ENCODE measurements at places on chromosomes 2 and 18.

- no peak for DNase-seq
Measured at GRCh38 chr2:103292573-103292972, 530.7 kb downstream of the TMEM182 start.

- DNase-seq: no peak
Measured at GRCh38 chr2:64915510-64915900, 73.7 kb upstream of the SLC1A4 start.

DNA sequence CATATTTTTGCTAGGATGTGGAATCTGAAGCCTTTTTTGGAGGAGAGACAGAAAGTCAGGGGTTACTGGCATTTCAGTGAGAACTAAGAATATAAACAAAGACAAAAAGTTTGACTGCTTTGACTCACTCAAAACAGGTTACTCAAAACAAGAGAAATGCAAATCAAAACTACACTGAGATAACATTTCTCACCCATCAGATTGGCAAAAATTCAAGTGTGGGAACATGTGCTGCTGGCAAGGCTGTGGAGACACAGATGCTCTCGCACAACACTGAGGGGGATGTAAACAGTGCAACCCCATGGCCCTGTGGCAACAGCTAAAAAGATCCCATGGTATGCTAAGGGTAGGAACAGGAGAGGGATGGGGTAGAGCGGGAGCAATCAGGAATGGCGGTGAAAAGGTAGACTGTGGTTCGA is 86.6 kb downstream of the DTNB start:
- peak; percentile 56 for DNase-seq

DNA sequence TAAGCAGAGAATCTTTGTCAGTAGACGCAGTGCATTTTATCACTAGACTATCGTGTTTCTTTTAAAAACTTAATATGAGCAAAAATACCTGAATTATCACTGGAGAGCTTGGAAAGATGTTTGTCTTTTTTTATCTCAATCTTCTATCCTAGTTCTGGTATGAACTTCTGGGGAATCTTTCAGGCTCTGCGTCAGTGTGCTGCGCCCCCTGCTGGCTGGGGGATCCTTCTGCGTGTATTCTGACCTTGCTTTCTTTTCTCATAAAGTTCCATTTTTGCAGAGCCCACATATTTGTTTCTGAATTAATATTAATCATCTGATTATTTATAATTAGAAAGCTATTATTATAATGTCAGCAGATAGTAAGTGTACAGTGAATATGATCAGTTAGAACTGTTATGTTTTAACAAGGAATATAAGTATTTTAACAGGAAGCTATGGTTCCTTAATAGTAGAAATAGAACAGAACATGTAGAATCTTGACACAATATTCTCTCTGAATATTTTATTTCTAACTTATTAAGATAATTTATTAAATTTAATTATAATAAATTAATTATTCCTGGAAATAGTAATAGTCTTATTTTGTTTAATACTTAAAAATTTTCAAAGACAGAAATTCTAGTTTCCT is 945.0 kb upstream of the CRIM1 start:
- peak; percentile 62 for DNase-seq

DNA sequence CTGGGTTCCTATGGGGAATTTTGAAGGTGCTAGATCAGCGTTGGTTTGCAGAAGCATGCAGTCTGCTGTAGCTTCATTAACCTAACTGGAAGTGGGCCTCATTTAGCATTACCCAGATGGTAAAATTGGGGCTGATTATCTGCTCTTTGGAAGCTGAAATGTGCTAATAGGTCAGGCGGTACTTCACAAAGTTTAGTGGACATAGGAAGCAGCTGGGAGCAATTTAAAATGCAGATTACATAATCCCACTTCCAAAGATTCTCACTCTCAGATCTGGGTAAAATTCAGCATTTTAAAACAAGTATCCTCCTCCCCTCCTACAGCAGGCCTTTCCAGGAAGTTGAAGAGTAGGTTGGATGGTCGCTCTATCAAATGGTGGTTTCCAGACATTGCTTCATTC is 907.0 kb downstream of the CPS1 start:
- no peak for DNase-seq

DNA sequence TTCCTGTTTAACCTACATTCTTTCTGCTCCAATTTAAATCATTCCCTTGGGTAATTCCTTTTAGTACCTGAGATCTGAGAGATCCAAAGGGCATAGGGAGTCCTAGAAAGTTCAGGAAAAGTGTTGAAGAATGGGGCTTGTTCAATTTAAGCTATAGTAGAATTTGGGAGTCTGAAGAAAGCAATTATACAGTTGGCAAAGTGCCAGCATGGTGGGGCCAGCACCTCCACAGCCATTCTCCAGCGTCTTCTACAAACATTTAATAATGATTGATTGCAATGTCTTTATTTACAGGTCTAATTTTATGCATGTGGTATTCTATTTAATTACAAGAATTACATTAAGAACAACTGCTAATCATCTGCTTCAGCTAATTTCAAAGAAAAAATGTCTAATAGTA is 957.7 kb upstream of the GYPC start:
- no peak for DNase-seq

GRCh38 chr18:58194028-58194427 is 150.0 kb downstream of the NEDD4L start:
- no peak for DNase-seq

DNA sequence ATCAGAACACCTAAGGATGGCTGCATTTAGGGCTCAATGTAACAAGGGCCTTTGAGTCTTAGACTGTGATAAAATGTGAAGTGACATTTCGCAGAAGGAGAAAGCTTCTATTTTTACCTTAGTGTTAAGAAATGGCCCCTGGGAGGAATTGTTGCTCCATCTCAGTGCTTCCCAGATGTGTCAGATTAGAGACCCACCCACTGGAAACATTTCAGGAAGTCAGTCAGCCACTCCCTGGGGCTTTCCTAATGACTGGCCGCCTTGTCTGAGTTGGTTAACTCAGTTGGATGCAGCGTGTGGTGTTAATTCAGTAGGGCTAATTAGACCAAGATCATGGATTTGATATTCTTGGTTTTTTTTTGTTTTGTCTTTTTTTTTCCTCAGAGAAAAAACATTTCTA is 355.9 kb downstream of the PIK3C3 start:
- no peak for DNase-seq

DNA sequence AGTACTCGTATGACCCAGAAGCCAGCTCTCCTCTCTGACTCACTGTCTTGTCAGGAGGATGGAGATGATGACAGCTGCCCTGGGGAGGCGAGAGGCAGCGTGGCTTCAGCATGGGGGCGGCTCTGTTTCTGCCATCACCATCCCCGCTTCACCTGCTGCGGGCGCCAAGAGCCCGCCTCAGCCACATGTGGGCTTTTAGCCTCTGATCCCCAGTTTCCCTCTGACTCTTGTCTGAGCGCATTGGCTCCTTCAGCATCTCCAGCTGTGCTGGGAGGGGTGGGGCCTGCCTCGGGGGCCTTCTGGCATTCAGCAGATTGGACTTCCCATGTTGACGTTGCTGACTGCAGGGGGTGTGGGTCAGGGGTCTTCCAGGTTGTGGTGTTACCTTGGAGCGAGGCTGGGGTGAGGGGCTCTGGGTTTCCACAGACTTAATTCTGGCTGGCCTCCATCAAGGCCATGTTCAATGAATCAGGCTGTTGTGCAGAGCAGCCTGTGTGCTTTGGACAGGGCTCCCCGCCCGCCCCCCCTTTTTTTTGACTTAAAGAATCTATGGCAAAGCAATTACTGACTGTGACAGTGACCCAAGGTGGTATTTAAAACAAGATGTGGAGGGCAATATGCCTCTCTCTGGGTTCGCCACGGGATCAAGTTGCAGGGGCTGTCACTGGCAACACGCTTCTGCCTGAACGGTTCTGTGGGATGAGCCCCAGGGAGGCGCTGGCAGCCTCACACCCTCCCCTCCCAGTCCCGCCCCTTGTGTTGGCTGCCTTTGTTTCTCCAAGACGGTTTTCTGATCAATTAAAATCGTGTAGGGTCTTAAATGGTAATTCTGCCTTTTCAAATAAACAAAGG is 228.3 kb downstream of the LDLRAD4 start:
- DNase-seq: no peak

DNA sequence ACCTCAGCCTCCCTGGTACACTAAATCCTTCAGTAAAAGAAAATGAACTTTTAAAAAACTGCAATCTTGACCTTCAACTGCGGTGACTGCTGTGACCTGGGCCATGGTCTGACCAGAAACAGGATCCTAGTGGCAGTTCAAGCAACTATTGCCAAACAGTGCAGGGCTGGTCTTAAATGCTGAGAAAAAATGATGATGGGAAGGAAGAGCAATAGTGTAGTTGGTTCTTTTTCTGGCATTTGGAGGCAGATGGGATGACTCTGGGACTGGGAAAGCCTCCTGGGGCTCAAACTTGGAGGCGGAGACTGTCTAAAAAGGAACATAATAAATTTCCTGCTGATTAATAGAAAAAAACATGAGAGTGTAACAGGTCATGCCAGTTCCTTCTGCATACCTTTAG is 45.4 kb downstream of the CHN1 start:
- DNase-seq: no peak

DNA sequence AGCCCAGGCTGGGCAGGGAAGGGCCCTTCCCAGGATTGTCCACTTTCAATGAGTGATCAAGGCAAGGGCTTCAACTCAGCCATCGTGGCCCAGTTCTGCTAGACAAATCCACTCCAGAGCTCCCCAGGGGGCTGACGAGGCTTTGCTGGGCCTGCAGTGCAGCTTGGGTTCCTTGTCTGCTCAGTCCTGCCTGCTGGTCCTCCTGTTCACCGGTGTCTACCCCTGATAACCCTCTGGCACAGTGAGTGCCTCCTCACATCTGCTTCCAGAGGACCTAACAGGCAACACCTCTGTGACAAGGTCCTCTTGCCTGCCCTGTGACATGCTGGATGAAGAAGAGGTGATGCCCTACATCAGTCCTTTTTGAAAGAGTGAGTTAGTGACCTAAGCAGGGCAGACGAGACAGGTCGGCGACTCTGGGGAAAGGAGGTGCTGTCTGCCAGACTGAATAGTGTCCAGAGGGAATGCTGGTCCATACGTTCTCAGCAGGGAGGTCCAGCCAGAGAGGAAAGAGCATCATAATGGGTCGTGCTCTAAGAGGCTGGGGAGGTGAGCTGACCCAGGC is 20.9 kb upstream of the KCNF1 start:
- DNase-seq: no peak

DNA sequence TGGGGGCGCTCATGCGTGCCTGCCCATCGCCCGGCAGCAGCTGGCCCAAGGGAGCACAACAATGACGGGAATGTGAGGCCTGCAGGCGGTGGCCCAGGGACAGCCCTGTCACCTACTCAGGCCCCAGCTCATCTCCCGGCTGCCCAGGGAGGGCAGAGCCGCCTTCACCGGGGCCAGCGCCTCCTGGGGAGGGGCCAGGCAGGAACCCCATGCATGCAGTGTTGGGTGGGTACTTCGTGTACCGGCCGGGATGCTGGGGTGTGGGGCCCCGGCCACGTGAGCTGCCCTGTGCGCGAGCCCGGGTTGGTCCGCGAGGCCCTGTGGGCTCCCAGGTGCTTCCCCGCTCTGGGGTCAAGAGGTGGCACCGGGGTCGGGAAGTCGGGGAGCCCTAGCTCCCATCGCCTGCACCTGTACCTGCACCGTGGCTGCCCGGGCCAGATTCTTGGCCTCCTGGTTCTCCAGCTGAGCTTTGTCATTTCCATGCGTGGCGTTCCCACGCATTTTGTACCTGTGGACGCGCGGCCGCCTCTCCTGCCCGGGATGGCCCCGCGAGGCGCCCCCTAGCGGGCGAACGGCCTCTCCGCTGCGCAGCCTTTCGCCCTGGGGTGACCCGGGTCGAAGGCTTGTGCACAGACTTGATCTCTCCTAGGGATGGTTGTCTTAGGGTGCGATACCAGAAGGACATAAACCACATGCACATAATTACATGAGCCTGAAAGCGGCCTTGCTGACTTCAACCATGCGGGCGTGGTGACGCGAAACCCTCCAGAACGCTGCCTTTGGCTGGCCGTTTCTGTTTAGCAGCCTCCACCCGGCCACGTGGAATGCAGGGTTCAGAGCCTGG is 950 bp downstream of the KLHL30 start:
- no peak for DNase-seq

DNA sequence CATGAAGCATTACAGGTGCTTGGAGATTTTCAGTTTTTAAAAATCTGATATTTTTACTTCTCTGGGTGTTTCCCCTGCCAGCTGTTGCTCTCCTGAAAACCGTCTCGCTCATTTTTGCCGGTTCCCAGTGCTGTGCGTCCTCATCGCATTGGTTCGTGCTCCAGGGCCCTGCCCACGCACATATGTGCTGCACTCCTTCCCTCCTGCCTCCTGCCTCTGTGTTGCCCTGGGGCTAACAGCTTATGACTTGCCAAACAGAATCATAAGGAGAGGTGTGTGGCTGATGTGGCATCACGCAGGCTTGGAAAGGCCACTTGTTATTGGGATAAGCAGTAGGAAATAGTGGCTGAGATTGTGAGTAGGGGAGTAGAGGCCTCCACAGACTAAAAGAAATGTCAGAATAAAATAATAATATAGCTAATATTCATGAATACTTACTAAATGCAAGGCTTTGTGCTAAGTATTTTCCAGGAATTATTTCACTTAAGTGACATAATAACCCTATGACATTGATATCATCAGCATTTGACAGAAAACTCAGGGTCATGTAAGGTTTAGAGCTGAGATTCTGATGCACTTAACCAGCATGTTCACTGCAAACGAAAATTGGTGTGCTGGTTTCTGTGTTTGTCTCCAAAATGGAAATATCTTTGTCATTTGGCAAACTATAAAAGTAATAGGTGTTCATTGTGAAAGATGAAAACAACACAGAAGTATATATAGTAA is 53.5 kb downstream of the SLC4A1AP start:
- no peak for DNase-seq

- DNase-seq: peak; percentile 84
Measured at GRCh38 chr2:201735486-201735885, 37.0 kb upstream of the MPP4 start.

GRCh38 chr18:58505181-58505580 is 123.7 kb downstream of the ALPK2 start:
- no peak for DNase-seq

- DNase-seq: no peak
Measured at GRCh38 chr18:23690505-23691068, 1.3 kb downstream of the LAMA3 start.

DNA sequence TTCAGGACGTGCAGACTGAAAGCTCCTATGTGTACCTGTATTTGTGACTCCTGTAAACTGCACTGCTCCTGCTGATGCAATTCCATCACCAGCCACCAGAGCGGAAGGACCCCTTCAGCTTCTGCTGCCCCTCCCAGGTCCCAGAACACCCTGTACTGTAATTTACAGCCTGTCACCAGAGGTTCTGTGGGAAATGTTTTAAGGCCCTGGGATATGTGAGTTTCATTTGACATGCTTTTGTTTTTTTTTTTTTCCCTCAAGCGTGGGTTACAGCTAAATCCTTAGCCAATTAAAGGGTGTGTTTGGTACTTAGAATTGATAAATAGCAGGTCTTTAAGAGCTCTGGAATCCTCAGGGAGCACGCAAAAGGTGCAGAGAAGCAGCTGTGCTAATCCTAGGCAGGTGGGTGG is 79.4 kb downstream of the KCTD1 start:
- peak; percentile 21 for DNase-seq

GRCh38 chr2:237260039-237260620 is 153.8 kb downstream of the COL6A3 start:
- no peak for DNase-seq

Measured in dermis microvascular lymphatic vessel endothelial cell (primary cell).